ENCODE measurements at places on chromosomes 2 and 18. TPM values are rescaled to one million over a fixed set of nuclear protein-coding genes. Genes with fewer than 3 reads are reported as not detected.

GRCh38 chr18:46474487-46475389 lies 182.3 kb downstream of the LOXHD1 start:
- DNase-seq, result no peak

DNA sequence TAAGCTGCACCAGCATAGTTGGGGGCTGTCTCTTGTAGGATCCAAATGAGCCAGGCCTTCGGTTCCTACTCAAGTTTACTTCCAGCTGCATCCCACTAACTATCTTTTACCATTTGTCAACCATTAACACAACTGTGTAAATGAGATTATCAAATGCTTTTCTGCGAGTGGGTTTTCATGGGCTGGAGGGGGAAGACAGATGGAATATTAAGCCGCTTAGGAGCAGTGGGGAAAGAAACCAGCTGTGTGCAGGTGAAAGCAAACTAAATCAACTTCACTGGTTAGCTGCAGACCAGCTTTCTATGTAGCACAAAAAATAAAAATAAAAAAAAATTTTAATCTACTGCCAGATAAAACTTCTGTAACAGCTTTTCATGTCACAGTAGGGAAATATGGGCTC lies 307.3 kb upstream of the FBXO11 start:
- DNase-seq, result no peak

DNA sequence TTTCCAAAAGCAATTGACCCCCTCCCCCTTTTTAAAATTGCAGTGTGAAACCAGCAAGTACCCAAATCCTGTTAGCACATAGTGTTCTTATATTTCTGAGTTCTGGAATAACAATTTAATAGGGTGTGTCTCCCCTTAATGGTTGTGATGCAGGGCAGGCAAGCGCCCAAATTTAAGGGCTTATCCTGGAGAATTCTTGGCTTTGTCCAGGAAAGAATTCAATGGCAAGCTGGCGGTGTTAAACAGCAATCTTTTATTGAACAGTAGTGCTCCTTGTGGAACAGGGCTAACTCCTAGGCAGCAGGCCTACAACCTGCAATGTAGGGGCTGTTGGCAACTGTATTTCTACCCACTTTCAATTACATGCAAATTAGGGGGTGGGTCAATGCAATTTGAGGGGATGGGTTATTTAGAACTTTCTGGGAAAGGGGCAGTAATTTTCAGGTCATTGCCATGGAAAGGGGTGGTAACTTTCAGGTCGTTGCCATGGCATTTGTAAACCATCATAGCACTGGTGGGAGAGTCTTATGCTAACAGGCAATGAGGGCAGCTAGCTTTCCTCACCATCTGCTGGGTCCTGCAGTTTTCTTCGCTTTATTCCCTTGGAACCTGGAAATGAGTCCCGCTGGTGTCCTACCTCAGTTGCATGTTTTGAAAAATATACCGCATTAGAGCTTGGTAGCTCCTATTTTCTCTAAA lies 149.0 kb upstream of the KCTD1 start:
- DNase-seq, result no peak

GRCh38 chr2:241157841-241158545 lies 7.7 kb downstream of the PPP1R7 start:
- no peak for DNase-seq

GRCh38 chr2:9744256-9745004 lies 98.8 kb upstream of the TAF1B start:
- no peak for DNase-seq

DNA sequence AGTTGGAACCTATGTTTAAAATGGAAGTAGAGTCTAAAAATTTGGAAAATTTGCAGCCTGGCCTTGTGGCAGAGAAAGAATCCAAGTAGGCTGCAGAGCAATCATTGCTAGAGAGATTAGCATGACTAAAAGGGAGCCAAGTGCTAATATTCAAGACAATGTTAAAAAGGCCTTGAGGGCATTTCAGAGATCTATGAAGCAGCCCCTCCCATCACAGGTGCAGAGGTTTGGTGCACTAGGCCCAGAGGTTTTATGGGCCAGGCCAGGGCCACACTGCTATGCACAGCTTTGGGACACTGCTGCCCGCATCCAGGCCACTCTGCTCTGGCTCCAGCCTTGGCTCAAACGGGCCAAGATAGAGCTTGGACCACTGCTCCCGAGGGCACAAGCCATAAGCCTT lies 6.7 kb upstream of the IL1A start:
- DNase-seq, result no peak

DNA sequence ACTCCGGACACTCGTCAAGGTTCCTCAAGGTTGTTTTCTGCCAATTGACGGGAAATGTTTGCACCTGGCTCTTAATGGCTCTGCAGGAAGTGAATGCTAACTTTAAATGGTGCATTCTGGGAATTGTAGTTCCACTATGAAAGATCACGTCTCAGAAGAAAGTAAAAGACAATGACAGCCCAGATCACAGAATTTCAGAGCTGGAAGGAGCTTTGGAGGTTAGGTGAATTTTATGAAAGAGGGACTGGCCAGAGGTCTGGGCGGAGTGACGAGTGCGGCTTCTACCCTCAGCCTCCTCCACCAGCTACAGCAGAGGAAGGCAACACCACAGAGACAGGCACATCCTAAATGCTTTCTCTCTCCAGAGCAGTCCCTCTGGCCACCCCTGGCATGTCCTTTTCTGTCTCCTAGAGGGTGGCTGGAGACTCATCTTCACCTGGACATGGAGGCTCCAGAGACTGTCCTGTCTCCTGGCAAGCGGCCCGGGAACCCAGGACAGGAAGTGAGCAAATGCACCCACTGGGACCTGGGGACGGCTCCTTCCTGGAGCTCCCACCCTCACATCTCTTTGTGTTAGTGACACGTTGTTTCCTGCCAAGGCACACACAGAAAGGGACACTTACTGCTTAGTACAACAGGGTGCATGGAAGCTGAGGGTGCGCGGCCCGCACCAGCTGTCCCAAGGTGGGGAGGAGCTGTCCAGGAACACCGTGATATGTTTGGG lies 19.4 kb downstream of the THAP4 start:
- no peak for DNase-seq

- DNase-seq, result no peak
These were observed 17.4 kb downstream of the NRP2 start for GRCh38 chr2:205699515-205700289.

DNA sequence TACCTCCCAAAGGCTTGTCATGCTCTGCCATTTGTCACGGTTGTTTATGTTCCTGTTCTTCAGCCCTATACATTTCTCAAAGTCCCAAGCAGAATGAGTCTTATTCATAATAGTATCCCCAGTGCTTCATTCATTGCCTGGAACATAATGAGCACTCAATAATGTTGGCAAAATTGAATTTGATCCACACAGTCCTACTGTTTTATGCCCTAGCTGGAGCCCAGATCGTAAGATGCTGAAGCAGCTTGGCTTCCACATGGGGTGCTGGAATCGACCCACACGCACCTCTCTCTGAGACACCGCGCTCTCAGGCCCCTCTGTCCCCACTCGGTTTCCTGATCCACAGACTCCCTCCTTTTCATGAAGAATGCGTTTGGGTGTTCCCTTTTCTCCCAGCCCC lies 245.5 kb downstream of the MYT1L start:
- no peak for DNase-seq

The C2orf81 gene
- 0.94 TPM for total RNA-seq
